ENCODE measurements at places on chromosomes 3 and 15. TPM values are rescaled to one million over a fixed set of nuclear protein-coding genes. Genes with fewer than 3 reads are reported as not detected.

The MNS1 gene
- 0.66 TPM for total RNA-seq

The IGSF11 gene
- 0.18 TPM for total RNA-seq

The GRAMD2A gene
- total RNA-seq, result 0.33 TPM

The ATG7 gene
- 59.1 TPM for total RNA-seq

DNA sequence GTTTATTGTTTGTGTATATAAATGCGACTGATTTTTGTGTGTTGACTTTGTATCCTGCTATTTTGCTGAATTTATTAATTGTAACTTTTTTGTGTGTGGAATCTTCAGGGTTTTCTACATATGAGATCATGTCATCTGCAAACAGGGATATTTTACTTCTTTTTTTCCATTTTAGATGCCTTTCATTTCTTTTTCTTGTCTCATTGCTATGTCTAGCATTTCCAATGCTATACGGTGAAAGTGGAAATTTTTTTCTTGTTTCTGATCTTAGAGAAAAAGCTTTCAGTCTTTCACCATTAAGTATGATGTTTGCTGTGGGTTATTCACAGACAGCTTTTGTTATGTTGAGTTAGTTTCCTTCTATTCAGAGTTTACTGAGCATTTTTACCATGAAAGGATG, 31.4 kb downstream of the COMMD2 start:
- no peak for DNase-seq

GRCh38 chr15:89450076-89451006, 46.0 kb downstream of the RHCG start:
- no peak for DNase-seq

DNA sequence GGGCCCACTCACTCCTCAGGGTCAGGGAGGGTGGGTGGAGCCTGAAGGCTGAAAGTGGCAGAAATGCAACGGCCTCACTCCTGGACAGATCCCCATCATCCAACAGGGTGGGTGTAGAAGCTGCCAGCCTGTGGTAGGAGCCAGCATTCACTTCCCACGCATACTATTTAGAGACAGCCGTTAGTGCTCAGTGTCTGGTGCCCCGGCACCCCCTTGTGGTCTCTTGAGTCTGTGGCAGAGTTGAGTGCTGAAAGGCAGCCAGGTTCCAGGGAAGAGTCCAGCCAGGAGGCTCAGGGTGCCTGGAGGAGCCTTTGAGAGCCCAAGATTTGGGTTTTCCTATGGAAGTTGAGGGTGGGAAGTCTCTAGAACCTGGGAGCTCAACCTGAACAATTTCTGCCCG, 2.1 kb upstream of the GNAT1 start:
- peak; percentile 59 for DNase-seq

DNA sequence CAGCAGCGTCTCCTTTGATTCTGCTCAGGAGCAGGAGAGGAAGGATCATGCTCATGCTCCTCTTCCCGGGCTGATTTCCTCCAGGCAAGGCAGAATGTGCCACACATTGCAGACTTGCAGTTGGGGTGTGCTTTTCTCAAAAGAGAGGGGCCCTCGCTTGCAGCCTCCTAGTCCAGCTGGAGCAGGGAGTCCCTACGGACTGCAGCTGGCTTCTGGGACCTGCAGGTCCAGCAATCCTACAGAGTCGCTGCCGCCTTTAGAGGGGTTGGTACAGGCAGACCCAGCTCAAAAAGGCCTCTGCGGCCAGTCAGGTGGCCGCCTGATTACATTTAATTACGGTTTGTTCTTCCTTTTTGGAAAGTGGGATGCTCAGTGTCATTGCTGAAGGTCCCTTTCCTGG, 173.9 kb downstream of the NSMCE3 start:
- DNase-seq, result no peak

DNA sequence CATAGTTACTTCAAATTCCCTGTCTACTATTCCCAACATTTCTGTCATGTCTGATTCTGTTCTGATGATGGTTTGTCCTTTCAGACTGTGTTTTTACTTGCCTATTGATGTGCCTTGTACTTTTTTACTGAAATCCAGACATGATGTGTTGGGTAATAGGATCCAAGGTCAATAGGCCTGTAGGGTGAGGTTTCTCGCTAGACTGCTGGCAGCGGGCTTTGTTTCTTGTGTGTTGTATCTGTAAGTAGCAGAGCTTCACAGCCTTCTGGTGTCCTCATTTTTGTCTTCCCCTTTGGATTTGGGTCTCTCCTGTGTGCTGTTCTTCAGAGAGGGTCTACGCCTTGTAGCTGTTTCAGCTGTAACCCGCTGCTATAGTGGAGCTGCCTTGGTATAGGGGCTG, 140.3 kb downstream of the GABRG3 start:
- DNase-seq, result no peak

DNA sequence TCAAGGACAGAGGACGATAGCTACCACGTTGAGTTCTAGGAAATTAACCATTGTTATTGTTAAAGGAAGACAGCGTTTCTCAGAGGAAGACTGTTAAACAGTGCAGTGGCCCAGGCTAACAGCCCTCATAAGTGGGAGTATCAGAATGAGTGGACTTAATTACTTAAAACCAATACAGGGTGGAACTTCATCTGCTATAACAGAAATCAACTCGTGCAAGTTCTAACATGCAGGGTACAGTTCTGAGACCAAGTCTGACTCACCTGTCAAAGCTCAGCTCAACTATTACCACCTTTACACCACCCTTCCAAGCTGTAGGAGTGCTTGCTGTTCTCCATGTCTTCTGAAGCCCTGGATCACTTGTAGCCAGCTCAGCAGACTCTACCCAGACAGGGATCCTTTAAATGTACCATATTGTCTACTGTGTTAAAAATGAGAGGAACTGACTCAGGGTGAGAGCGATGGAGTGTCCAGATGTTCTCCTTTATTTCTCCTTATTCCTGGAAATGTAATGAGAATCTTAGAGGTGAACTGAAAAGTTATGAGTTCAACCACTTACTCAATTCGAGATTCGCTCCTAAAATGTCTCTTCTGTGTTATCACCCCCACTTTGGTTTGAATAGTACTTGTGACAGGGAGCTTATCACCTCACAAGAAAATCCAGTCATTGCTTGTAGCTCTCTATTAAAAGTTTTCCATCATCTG, 26.5 kb downstream of the CD86 start:
- DNase-seq, result no peak

DNA sequence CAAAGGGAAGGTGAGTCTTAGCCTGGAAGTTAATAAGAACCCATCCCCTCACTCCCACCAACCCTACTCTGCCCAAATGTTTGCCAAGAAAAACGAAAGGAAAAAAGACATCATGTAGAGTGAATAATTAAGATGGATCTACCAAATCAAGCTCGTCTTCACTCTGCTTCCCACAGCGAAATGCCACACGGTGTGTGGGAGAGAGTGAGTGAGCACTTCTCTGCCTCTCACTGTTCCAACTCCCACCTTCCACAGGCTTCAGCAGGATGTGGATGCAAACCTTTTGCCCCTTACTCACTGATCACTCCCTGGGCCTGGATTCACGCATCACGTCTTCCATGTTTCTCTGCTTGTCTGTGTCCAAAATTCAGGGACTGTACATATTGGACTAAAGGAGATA, 85.4 kb downstream of the WDR76 start:
- no peak for DNase-seq

GRCh38 chr3:4587061-4587837, 94.1 kb downstream of the ITPR1 start:
- DNase-seq, result no peak

DNA sequence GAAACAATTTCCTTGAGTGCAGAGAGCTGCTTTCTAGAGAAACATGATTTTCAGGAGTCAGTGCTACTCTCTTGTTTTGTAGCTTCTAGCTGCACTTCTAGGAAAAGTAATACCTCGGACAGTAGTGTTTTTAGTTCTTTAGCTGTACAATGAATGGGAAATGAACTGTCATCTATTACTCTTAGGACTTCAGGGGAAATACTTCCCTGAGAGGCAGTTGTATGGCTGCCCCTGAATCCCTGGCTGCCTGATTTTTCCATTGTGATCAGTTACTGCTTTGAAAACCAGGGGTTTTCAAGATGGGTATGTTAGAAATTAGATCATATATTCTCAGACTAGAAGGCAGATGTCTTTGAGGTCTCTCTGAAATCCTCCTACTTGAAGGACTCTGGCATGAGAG, 200.3 kb upstream of the SEMA6D start:
- DNase-seq, result no peak
